ENCODE measurements at places on chromosomes 6 and 20.

- no peak for DNase-seq
Measured at GRCh38 chr20:6835609-6836008, 68.1 kb downstream of the BMP2 start.

- no peak for DNase-seq
Measured at GRCh38 chr20:25127761-25128537, 46.0 kb upstream of the VSX1 start.

DNA sequence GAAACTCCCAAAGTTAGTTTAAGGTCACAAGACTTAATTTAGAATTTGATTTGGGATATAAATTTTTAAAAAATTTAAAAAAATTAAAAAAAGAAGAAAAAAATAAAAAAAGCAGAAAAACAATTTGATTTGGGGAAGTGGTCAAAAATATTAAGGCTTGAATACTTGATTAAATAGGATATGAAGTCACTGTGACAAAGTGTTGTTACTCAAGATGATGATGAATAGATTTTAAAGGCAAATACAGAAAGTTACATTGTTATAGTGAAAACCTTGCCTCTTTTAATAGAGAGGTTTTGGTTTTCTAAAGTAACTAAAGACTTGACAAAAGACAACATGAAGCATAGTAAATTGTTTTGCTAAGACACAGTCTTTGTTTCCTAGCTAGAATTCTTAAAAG, 7.2 kb downstream of the CST9 start:
- no peak for DNase-seq

- no peak for DNase-seq
Measured at GRCh38 chr6:28712982-28713381, 187.3 kb downstream of the GPX5 start.

DNA sequence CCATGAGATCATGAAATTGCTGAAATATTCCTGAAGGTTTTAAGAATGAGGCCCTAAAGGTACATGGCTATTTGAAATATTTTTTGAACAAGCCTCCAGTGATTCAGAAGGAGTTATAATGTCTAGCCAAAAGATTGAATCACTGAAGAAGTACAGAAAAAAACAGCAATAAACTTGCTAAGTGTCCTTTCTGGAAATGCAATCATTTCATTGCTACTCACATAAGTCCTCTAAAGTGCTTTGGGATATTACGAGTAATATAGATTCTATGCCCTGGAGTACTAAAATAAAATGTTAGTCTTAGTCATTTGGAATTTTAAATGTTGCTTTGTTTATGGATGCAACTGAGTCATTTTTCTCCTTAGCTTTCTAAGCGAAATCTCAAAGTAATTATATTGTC, 32.7 kb downstream of the CENPW start:
- no peak for DNase-seq

- no peak for DNase-seq
Measured at GRCh38 chr20:21559305-21559704, 45.4 kb upstream of the NKX2-2 start.

GRCh38 chr6:18601516-18602020, 214.4 kb downstream of the RNF144B start:
- no peak for DNase-seq

- no peak for DNase-seq
Measured at GRCh38 chr20:41958391-41958790, 340.2 kb upstream of the CHD6 start.

- no peak for DNase-seq
Measured at GRCh38 chr20:3483784-3484183, 13.0 kb downstream of the ATRN start.

DNA sequence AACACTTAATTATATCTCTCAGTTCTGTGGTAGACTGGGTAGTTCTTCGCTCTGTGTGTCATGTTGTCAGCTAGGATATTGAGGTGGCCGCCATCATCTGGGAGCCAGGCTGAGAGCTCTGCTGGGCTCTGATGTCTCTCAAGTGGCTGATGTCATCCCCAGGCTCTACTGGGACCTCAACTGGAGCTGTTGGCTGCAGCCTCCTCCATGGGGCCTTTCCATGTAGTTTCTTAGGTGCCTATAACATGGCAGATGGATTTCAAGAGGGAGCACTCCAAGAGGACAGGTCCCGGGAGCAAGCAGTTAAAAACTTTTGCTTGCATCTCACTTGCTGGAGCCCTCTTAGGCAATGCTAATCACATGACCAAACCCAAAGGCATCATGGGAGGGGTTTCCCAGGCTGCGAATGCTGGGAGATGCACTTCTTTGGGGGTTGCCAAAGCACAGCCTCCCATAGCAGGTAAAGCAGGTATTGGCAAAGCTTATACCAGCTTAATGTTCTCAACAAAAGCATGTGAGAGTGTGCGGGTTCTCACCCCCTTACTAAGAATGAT, 129.8 kb downstream of the TMEM242 start:
- DNase-seq: no peak

All from renal cortical epithelial cell (primary cell).